ENCODE measurements at places on chromosomes 4 and X. TPM values are rescaled to one million over a fixed set of nuclear protein-coding genes. Genes with fewer than 3 reads are reported as not detected.

TMEM255A gene
- total RNA-seq = 0.05 TPM

CCDC160 gene
- total RNA-seq = not detected

RAB33A gene
- total RNA-seq = 0.47 TPM

CLDN22 gene
- total RNA-seq = not detected

TMEM156 gene
- 9.6 TPM for total RNA-seq

ZNF711 gene
- 1.4 TPM for total RNA-seq

PLRG1 gene
- total RNA-seq = 44.7 TPM

OTC gene
- total RNA-seq = not detected

SHISA3 gene
- total RNA-seq = 3.2 TPM

THAP9 gene
- 2.3 TPM for total RNA-seq

SMARCA1 gene
- 48.2 TPM for total RNA-seq

GYG2 gene
- 0.29 TPM for total RNA-seq

ADGRL3 gene
- total RNA-seq = 1.1 TPM

MAML3 gene
- total RNA-seq = 18.7 TPM

MYL5 gene
- total RNA-seq = 14.4 TPM

SSX2B gene
- not detected for total RNA-seq

TLR10 gene
- not detected for total RNA-seq

AFF2 gene
- 0.24 TPM for total RNA-seq

LARP1B gene
- total RNA-seq = 11.5 TPM

All from glomerular endothelial cell (primary cell).